Skin of body (tissue), 3 donors: ENCODE measurements at places on chromosomes 3 and 15. TPM values are rescaled to one million over a fixed set of nuclear protein-coding genes. Genes with fewer than 3 reads are reported as not detected.

The EAF2 gene
- 10.0 TPM for total RNA-seq

The POMGNT2 gene
- 9.0 TPM for total RNA-seq

The DPPA2 gene
- total RNA-seq = not detected

The NR2E3 gene
- total RNA-seq = 0.79 TPM

The UBE2E1 gene
- total RNA-seq = 74.1 TPM

The TEX55 gene
- not detected for total RNA-seq

The CCR9 gene
- not detected for total RNA-seq

The LAMB2 gene
- 379 TPM for total RNA-seq

The COL6A5 gene
- 0.30 TPM for total RNA-seq
